Progenitor cell of endocrine pancreas (in vitro differentiated cells): ENCODE measurements at places on chromosomes 1 and 21.

- DNase-seq = no peak
Measured at GRCh38 chr1:42334240-42335049, 590 bp downstream of the FOXJ3 start.

DNA sequence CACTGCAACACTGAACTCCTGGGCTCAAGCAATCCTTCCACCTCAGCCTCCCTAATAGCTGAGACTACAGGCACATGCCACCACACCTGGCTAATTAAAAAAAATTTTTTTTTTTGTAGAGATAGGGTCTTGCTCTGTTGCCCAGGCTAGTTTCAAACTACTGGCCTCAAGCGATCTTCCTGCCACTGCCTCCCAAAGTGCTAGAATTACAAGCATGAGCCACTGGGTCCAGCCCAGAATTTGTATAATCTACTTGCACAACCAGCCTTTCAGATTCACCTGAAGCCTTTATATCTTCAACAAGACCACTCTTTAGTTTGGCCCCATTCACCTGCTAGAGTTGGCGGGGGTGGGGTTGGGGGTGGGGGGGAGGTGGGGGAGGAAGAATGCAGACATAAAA lies 181.7 kb upstream of the LMO4 start:
- DNase-seq = no peak

DNA sequence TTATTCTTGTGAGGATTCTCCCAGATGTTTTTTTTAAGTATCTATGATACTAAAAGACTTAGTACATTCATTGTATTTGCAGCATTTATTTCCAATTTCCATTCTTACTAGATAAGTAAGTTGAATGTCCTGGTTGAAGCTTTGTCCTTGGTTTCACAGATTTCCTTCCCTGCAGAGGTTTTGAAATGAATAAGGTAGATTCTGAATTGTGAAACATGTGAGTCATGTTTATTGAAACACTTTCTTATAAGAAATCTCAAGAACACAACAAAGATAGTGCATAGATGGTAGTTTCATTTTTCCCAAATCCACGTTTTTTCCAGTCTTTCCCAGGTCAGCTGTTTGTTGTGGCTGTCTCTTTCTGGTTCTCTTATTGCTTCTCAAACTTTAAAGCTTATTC lies 24.8 kb downstream of the GABPA start:
- DNase-seq = no peak

GRCh38 chr1:12412439-12412838 lies 182.6 kb downstream of the VPS13D start:
- DNase-seq = no peak

DNA sequence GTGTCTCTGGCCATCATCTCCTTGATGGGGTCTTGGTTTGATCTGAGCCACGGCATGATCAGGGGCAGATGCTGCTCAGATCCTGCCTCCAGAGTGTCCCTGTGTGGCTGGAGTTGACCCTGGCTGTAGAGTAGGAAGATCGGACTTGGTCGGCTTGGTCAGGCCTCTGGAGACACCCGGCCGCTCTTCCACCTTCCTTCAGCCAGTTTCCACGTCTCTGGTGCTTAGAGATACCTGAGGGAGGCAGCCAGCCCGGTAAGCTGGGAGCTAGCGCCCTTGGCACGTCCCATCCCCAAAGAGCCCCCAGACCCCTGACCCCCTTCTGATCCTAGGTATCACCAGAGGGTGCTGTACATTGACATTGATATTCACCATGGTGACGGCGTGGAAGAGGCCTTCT lies 8.8 kb downstream of the MARCKSL1 start:
- no peak for DNase-seq

DNA sequence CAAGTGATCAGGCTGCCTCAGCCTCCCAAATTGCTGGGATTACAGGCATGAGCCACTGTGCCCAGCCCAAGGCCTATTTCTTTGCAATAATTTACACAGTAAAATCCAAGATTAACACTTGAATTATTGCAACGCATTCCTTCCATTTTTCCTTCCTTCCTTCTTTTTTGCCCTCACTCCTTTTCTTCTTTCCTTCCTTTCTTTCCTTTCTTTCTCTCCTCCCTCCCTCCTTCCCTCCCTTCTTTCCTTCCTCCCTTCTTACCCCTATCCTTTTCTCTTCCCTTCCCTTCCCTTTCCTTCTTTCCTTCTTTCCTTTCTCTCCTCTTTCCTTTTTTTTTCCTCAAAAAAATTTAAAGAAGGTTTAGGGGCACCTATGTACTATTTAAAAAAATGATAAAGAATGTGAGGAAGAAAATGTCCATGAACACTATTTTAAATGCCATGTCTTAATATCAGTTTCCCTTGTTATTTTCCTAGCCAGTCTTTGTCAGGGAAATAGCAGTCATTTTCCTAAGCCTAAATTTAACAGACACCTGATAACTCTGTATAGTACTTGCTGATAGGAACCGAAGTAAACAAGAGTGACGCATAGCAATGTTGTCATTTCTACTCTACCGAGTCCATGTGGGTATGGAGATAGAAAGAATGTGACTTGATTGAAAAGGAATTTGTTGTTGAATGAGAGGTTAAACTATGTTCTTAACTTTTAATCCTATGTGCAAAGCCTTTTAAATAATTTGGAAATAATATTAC lies 79.8 kb upstream of the HMCN1 start:
- no peak for DNase-seq

DNA sequence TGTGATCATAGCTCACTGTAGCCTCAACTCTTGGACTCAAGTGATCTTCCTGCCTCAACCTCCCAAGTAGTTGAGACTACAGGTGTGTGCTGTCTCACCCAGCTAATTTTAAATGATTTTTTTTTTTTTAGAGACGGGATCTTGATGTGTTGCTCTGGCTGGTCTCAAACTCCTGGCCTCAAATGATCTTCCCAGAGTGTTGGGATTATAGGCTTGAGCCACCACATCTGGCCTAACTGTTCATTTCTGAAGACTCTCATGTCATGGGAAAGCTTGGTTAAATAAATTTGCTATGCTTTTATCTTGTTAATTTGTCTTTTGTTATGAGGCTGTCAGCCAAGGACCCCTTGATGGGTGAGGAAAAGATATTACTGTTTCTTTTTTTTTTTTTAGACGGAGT lies 134.0 kb downstream of the MIS18A start:
- no peak for DNase-seq

DNA sequence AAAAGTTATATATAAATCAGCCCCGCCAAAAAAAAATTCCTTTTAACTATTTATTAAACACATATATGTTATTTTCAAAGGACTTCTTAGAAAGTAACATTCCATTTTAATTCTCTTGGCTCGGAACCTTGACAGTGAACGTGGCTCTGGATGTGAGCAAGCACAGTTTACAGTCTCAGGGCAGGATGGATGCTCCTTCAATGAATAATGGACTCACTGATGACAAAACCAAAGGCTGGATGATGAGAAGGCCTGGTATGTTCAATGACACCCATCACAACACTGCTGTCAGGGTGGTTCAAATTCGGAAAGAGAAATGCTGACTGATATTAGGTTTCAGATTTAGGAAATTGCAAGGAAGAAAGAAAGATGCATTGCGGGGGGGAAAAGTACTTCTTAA lies 148.8 kb downstream of the SIPA1L2 start:
- no peak for DNase-seq

- no peak for DNase-seq
Measured at GRCh38 chr1:117710710-117711109, 104.9 kb downstream of the TENT5C start.

- DNase-seq = no peak
Measured at GRCh38 chr21:45836694-45837670, 144.6 kb upstream of the COL6A1 start.

DNA sequence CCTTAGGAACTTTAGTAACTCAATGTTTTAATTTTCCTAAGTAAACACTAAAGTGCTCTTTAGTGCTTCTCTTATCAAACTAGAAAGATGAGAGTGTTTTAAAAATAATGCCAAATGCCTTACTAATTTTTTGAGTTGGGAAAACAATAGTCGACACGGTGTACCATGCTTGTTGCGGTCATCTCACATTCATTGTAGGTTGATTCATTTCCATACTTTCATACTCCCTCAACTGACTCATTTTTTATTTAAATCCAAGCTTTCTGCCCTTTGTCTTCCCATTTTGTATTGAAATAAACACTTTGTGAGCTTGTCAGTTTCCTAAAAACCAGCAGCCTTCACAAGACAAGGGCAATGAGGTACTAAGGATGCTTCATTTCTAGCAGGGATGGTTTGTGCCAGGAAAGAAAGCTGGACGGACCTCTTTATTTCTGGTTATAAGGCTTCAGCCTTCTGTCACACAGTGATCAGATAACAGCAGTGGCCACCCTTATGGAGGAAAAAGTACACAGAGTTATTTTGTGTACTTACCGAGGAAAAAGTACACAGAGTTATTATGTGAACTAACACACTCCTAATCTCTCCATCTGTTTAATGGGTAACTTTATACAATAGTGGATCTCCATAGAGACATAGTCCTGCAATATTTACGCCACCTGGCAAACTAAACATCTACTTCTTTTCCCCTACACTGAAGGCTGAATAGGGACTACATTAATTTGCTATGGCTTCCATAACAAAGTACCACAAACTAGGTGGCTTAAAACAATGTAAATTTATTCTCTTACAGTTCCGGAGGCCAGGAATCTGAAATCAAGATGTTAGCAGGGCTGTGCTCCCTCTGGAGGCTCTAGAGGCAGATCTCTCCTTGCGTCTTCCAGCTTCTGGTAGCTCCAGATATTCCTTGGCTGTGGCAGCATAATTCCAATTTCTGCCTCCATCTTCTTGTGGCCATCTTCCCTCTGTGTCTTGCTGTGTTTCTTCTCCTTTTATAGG lies 13.0 kb upstream of the CCDC190 start:
- no peak for DNase-seq

DNA sequence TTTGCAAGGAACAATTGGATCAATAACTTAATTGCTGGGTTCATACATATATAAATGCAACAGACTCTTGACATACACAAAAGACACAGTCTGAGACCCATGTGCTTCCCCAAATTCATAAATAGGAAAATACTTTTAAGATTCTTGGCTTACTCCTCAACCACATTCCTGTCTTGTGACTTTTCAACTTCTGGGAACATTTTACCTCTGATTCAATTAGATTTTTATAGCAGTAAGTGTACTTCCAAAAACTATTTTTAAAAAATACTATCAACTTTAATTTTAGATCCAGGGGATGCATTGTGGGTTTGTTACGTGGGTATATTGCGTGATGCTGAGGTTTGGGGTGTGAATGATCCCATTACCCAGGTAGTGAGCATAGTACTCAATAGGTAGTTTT lies 406.7 kb downstream of the RPS6KC1 start:
- no peak for DNase-seq

DNA sequence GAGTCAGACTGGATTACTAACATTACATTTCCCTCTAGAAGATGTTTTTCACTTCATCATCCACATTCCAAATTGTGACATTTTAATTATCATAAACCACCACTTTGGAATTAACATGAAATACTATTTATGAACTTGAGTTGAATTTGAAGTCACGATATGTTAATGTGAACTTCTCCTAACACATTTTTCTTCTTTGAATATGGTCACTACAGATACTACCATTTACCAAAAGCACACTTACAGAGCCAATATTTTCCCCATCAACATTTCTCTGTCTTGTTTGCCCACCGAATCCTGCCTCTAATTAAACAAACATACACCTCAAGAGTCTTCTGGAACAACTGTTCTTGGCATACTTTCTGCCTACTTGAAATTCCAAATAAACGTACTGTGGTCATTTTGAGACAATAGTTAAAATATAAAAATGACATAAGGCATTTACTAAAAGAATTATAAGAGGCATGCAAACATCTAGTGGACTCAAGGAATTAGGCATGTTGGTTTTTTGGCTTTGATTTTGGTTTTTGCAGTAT lies 177.4 kb downstream of the AKT3 start:
- DNase-seq = no peak

GRCh38 chr1:212520746-212521145 lies 87.8 kb upstream of the ATF3 start:
- no peak for DNase-seq

GRCh38 chr1:58782178-58783089 lies 1.4 kb downstream of the JUN start:
- peak; percentile 33 for DNase-seq

GRCh38 chr1:57007948-57008347 lies 42.1 kb upstream of the C8B start:
- DNase-seq = no peak

DNA sequence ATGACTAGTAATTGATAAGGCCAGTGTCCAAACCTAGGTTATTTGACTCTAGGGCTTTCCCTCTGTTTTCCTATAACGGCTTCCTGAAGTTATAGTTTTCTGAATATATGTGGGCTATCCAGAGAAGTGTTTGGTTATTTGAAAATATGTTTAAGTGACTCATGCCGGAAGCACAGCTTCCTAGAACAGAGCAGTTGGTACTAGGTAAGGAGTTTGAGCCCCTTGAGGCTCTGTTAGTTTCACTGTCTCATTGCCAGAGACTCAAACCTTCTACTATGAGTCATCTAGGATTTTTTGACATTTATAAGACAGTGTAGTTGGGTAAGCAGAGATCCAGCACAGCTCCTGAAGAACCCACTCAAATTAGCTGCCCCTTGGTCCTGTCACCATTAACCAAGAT lies 27.1 kb upstream of the LEPR start:
- DNase-seq = no peak

- DNase-seq = no peak
Measured at GRCh38 chr1:171841931-171842761, 848 bp downstream of the DNM3 start.

DNA sequence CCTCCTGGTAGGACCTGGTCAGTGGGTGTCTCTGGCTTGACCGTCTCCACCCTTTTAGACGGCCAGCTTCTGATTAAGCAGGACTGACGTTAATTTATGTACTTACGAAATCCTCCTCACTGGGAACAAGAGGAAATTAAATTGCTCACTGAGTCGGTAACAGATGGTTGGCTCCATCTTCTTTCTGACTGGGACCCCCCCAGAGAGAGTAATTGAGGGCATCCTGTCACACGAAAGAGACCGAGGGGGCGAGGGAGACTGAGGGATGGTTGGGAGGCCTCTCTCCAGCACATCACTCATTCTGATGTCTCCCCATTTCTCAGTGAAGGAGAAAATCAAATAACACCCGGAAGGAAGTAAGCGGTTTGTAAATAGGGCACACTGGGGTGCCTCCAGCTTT lies 104.8 kb downstream of the OMA1 start:
- DNase-seq = no peak

DNA sequence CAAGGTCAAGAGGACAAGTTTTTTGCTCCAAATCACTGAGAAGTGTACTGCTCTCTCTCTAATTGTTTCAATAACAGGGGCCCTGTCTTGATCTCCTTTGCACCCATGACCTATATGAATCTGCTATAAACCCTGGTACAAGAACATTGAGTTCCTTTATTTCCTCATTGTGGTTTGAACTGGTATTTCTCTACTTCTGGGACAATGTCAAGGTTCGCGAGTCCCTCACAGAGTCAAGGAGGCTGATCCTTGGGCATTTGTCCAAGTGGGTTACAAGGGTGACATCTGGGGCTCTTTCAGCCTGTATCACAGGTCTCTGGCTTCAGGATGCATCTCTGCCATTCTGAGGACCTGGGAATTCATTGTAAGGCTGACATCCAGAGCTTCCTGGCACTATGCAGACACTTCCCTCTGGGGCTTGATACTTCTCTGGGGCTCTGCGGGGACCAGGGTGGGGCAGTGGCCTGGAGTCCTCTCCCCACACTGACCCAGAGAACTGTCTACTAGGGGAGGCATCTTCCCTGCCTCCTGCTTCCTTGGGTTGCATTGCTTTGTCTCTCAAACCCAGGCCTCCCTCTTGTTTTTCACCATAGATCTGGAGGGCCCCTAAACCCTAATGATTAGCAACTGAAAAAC lies 22.5 kb upstream of the ZNF648 start:
- DNase-seq = no peak

GRCh38 chr1:244319283-244320132 lies 132.2 kb downstream of the ADSS2 start:
- DNase-seq = no peak

GRCh38 chr1:52032785-52033131 lies 852 bp downstream of the KTI12 start:
- no peak for DNase-seq

GRCh38 chr1:64228167-64228957 lies 24.9 kb downstream of the UBE2U start:
- DNase-seq = no peak
